SIG-M5 (cell line): ENCODE measurements at places on chromosomes 1 and 21.

- no peak for DNase-seq
These were observed 27.4 kb upstream of the DNASE2B start for GRCh38 chr1:84370831-84371394.

GRCh38 chr1:183330335-183330734 is 87.8 kb downstream of the NMNAT2 start:
- DNase-seq: no peak

DNA sequence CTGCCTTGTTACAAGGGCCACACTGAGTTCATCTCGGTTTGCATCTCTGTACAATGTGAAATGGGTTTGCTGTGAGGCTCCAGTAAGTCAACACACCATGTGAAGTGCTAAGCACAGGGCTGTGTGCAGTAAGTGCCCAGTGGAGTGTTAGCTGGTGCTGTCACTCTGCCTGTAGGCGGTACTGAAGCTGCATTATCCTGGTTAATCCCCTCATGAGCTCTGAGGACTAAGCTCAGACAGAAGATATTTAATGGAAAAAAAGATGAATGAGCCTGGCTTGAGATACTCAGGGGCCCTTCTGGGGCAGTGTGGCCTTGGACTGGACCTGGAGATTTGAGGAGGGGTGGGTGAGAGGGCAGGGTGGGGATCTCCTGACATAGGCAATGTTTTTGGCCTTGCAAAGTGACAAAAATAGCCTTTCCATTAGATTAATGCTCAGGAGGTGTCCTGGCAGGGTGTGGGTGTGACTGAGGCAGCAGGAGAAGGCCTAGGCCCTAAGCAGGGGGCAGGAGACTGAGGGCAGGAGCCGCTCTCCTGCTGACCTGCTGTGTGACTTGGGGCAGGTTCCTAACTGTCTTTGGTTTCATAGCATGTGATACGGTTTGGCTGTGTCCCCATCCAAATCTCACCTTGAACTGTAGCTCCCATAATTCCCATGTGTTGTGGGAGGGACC is 570.5 kb downstream of the PTPRU start:
- DNase-seq: no peak

DNA sequence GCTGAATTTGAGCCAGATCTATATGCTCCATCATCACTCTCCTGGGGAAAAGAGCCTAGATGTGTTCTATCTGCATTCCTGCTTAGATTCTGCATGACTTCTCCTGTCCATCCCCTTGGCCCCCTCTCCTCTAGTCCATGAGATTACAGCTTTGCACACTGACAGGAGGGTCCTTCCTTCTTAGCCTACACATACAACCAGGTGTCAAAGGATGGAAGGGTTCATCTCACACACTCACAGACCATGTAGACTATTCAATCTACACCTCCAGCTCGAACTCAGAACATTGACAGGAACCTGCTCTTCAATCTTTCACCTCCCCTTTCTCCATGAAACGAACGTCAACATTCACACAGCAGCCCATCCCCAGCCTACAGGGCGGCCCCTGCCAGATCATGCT is 13.8 kb downstream of the C1orf116 start:
- DNase-seq: no peak

DNA sequence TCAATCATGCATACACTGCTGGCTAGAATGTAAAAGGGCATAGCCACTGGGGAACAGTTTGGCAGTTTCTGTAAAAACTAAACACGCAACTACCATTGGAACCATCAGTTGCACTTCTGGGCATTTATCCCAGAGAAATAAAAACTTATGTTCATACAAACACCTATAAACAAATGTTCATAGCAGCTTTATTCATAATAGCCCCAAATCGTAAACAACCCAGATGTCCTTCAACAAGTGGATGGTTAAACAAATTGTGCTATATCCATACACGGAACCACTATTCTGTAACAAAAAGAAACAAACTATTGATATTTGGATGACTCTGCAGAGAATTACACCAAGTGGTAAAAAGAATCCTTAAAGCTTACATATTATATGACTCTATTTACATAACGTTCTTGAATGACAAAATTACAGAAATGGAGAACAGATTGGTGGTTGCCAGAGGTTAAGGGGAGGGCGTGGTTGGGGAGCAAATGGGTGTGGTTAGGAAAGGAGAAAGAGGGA is 22.8 kb downstream of the LACTBL1 start:
- no peak for DNase-seq

DNA sequence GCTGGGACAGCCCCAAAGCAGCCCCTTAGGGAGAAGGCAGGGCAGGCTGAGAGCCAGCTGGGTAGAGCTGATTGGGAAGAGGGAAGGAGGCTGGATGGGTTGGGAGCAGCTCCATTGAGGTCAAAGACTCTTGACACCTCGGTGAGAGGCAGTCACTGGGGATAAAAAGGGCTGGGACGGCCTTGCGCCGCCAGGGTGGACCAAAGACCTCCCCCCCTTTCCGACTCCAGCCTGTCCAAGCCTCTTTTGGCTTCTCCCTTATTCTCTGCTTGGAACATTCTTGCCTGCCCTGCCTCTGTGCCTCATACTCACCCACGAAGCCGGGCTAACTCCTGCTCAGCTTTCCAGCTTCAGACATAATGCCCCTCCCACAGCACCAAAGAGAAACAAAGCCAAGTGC is 51.1 kb downstream of the LRRC38 start:
- DNase-seq: no peak

DNA sequence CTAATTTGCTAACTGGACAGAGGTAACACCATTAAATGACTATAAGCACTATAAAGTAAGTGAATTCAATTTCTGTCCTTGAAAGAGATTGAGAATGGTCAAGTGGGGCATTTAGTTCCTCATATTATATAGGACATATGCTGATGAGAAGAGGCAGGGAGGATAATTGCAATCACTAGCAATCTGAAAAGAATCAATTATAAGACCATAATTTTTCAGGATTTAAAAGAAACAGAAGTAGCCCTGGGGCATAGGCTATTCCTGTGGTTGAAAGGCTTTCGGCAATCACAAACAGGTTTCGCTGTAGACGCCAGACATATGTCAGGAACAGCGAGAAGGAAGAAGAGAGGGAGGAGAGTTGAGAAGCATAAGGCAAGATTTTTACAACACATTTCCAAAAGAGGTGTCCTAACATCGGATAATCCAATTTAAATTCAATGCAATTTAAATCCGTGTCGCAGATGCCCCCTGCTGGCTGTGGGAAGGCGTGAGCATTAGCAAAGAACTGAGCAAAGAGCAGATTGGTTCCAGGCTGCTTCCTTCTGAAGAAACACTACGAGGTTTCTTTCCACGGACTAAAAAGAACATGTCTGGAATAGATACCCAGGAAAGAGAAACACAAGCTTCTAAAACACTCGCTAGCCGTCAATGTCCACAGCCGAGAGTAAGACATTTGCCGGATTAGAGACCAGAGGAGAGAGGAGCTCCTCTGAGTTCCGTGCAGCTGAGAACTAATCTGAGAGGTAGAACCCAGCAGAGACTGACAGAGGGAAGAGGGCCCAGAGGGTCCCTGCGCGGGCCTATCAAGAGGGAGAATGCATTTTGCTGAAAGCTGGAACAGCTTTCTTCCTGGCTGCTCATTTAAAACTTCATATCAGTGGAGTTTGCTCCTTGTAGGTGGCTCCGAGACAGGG is 27.9 kb downstream of the RGS5 start:
- no peak for DNase-seq

DNA sequence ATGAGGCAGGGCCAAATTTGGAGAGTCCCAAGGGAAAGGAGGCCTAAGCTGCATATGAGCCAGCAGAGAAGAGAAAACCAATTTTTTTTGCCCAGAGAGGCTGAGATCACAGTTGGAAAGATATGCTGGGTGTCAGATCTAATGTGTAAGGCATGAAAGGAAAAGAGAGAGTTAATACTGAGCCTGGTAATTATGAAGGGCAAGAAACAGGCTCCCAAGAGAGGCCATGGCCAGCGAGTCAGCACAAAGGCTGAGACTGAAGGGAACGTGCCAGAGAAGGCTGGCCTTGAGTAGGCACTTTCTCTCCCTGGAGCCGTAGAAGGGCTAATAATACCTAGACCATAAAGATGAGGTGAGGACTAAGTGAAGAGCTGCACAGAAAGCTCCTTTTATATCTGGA is 31.8 kb upstream of the BEND5 start:
- DNase-seq: no peak

DNA sequence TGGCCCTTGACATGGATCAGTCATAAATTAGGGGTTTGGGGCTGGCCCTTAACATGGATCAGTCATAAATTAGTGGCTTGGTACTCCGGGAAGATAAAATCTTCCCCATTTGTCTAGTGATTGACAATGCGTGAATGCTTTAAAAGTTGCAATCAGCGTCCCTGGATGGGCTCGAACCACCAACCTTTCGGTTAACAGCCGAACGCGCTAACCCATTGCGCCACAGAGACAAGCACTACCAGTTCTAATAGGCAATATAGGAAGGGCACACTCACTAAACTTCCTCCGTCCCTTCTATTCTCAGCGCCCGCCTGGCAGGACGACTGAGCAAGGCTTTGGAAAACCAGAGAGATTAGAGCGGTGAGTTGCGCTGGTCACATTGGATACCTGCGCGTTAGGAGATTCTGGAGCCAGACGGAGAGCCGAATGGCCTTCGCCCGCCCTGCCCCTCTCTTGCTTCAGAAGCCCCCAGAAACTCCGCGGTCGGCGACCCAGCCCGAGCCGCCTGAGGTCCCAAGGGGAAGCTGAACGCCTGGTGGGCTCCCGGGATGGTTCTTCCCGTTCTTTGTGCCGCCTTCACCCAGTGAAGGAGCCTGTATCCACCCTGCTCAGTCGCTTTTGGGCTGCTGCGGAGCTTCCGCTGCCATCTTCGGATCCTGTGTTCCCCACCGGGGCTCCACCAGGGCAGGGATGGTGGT is 235.9 kb downstream of the FAM72C start:
- no peak for DNase-seq

GRCh38 chr1:28143496-28144202 is 32.8 kb downstream of the PTAFR start:
- DNase-seq: no peak

DNA sequence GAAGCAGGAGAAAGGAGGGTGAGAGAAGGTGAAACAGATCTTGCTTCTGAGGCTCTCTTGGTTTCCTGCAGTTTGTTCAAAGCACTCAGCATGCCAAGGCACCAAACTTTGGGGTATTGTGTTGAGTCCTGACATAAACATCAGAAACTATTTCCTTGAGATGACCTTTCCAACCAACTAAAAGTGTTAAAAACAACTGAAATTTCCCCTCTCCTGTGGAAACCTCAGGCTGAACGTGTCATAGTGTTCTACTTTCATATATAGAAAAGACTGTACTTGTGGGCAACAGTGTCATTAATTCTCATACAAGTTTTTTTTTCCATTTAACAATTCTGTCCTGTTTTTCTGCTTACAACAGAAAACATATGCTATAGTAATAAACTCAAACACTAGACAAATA is 6.3 kb upstream of the LYST start:
- no peak for DNase-seq

DNA sequence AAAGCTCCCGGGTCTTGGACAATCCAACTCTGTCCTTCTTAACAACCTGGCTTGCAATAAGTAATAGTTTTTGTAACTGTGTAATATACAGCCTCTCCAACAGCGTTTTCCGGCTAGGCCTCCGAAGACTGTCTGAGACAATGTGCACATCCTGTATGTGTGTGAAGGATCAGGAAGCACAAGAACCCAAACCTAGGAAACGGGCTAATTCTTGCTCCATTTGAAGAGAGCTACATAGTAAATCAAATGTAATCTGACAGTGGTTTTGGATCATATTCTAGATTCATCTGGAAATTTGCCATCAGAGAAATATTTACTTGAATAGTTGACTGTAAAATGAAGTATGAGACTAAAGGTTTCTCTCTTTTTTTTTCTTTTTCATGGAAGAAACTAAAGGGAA is 1.2 kb downstream of the GPR52 start:
- DNase-seq: no peak

- DNase-seq: no peak
These were observed 26.3 kb downstream of the PRDX6 start for GRCh38 chr1:173503391-173503790.

DNA sequence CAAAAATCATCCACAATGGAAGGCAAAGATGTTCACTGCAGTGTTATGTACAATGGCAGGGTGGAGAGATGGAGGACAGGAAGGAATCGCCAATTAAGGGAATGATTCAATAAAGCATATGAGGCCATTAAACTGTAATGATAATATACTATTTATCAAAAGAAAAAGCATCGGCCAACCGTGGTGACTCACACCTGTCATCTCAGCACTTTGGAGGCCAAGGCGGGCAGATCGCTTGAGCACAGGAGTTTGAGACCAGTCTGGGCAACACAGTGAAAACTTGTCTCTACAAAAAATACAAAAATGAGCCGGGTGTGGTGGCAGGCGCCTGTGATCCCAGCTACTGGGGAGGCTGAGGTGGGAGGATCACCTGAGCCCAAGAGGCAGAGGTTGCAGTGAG is 89.1 kb downstream of the SSBP3 start:
- no peak for DNase-seq

DNA sequence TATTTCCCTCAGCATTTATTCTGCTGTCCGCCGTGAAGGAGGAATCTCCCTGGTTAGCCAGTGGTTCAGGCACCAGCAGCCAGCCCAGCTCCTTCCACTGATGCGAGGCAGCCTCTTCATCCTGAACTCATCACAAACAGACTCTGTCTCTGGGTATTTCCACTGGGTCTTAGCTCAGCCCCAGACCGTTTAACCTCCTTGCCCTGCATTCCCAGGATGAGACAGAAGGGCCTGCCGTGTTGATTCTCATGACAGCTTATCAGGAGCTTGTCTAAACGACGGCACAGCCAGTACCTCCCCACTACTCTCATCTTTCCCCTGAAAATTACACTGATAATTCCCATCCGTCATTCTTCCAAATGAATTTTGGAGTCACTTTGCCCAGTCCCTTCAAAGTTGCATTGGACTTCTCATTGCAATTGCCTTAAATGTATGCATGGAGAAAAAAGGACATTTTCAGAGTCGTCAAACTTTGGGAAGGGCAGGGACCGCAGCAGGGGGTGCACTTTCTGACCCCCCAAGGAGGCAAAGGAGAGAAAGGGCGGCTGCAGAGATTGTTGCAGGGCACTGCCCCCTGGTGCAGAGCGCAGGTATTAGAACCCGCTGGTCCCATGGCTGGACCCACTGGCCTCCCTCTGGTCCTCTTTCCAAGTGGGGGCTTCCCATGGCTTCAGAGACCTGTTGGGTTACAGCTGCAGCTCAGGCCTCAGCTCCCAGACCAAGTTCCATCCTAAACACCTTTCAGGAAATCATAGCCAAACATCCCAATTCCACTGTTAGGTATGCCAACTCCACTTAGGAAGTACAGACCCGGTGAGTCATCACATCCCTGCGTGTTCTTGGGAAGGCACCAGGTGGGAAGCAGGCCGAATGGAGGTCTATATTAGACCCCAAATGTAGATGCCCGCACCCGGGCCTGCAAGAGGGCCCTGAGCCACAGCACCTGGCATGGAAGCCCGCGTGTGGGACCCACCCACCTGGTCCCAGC is 3.7 kb upstream of the MEGF6 start:
- no peak for DNase-seq

- no peak for DNase-seq
These were observed 179.3 kb downstream of the NR5A2 start for GRCh38 chr1:200206761-200207160.

GRCh38 chr1:71651214-71651613 is 570.4 kb upstream of the ZRANB2 start:
- DNase-seq: no peak
